ENCODE measurements at places on chromosomes 3 and 15.
A peak's percentile ranks its signal among the peaks of the same experiment; 100 is the strongest.

DNA sequence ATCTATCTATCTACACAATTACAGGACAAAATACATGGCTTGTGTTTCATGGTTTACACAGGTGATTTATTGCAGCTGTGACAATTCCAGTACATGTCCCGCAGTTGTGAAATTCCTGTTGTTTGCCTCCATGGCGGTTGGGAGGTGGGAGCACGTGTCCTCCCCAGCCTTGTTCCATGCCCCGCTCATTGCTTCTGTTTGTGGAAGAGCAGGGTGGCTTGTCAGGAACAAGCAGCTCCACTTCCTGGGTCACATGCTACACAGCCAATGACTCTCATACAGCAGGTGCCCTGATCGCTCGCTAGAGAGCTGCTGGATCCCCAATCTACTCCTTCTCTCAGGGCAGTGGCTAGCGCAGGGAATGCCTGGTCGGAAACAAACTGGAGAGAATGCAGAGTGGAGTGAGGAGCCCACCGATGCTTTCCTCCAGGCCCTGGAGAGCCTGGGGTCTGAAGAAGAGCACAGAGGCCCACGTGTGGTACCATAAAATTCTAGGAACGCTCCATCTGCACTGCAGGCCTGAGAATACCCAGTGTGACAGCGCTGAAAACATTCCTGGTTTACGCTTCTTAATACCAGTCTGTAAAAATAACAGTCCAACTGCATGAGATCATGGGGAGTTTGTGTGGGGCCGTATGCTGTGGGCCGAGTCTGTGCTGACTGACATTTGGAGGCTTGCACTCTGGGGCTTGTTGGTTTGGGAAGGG lies 270.6 kb upstream of the RGMA start:
- no peak for DNase-seq

DNA sequence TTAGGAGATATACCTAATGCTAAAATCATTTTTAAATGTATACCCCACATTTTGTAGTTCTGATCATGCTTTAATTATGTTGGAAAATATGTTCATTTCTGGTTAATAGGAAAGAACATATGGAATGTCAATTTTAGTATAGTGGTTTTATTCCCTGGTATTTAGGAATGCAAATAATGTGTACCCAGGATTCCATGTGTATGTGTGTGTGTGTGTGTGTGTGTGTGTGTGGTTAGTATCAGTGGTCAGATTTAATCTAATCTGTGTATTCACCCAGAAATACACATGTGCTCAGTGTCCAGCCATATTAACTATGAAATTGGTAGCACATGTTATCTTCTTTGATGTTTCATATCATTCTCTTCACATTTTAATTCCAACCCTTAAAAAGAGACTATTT lies 233.5 kb upstream of the DCBLD2 start:
- no peak for DNase-seq

DNA sequence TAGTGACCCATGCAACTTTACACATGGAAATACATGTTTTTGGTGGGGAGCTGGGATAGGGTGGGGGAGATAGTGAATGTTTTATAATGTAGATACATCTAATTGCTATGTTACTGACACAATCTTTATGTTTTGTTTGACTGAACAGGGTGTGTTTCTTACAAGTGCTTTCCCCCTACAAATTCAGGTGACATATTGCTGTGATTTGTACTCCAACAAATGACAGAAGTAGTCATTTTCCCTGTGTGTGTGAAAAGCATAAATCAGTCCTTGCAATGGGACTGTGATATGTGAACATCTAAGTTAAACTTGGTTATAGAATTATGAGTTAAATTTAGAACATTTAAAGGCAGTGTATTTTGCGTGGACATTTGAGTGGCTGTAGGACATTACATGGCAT lies 27.3 kb downstream of the OTOL1 start:
- DNase-seq: no peak

GRCh38 chr3:14428087-14429033 lies 26.0 kb downstream of the SLC6A6 start:
- DNase-seq: no peak

GRCh38 chr3:154981201-154981600 lies 98.9 kb upstream of the MME start:
- no peak for DNase-seq

DNA sequence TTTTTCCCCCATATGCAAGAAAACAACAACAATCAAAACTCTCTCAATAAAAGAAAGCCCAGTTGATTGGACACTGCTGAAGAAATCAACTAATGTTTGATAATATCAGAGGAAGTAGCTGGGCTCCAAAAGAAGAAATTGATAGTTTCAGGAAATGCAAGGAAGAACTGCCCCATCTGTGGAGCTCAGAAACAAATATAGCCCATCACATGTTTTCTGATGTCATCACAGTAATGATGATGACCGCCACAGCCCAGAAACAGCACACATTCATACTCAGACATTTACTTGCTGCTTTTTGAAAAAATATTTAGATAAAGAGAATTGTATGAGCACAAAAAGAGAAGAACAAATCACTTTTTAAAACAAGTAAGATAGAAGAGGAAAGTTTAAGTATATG lies 67.6 kb downstream of the GOLIM4 start:
- no peak for DNase-seq

GRCh38 chr3:119562307-119562961 lies 3.0 kb upstream of the CD80 start:
- no peak for DNase-seq

DNA sequence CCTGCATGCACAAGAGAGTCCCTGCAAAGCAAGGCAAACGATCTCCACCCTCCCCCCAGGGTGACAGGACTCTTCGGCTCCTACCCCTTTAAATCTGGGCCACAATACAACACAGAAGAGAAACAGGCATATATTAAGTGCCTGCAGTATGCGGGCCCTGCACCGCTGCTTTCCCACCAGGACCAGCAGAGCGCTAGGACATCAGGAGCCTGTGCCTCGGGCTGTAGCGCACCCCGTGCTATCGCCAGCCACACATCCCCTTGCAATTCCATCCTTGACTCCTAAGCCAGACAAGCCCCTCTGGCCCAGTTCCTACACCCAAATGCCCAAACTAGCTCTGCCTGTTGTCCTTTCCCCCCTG lies 4.1 kb downstream of the GALNT15 start:
- no peak for DNase-seq

GRCh38 chr15:25072857-25073476 lies 118.2 kb downstream of the SNRPN start:
- DNase-seq: no peak

DNA sequence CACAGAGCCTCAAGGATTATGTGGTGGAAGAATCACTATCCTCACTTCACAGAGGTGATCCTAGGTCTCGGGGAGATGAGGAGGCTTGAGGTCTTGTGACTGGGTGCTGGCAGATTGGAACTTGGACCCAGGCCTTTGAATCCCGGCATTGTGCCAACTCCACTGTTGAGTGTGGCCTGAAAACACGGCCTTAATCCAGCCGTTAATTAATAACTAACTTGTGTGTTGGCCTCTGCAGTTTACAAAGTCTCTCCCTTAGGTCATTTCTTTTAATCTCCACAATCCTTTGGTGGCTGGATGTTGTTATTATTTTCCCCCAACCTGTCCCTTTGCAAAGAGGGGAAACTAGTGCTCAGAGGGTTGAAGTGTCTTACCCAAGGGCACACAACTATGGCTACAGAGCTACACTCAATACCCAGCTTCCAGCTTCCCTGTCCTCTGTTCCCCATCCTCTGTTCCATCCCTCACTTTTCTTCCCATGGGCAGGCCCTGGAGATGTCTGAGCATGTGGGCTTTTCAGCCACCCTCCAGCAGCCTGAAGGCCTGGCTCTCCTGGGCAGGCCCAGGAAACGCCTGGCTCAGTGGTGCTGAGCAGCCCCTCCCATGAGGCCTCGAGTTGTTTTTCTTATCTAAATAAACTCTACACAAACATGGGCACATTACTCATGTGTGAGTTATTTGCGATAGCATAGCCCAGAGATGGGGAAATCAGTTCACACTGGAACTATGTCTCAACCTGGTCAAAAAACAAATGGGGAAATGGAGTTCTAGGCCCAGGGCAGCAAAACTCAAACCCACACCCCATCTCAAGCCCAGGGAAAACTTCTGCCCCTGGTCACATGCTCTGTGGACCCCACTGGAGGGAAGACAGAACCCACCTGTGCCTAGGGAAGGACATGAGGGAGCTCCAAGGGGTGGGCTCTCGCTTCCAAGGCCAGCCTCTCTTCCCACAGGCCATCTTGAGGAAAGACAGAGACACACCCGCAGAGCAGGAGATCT lies 16.8 kb upstream of the SMAD3 start:
- DNase-seq: peak; percentile 79

GRCh38 chr3:157429708-157430107 lies 6.9 kb upstream of the PTX3 start:
- DNase-seq: no peak

- no peak for DNase-seq
These were observed 120.2 kb downstream of the LRRC28 start for GRCh38 chr15:99371180-99372103.

DNA sequence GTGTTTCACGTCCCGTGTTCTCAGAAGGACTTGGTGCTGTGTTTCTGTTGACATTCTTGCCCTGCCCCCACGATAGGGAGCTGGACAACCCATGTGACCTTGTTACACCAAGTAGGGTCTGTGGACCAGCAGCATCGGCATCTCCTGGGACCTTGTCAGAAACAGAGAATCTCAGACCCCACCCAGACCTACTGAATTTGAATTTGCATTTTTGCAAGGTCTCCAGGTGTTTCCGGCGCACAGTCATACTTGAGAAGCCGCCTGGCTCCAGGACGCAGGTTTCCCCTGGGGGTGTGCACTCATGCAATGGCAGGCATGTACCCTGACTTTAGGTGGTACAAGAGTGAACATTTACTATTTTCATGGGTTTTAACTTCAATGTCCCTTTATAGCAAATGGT lies 117.9 kb downstream of the TLE3 start:
- no peak for DNase-seq

- DNase-seq: peak; percentile 76
These were observed 63.2 kb downstream of the HCN4 start for GRCh38 chr15:73305331-73306211.

DNA sequence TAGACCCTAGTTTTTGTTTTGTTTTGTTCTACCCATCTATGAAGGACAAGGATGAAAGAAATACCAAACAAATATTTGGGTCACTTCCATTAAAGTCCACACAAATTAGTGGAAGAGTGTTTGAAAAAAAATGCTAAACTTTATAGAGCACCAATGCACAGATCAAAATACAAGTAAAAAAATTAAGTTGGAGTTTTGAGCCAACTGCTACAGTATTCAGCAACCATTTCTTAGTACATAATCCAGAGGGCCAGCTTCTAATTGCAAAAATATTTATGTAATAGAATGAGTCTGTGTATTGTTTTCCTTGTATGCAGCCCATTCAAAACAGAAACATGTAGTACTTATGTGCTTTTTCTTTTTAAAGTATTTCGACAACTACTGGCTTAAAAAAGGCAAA lies 121.1 kb downstream of the CBLB start:
- DNase-seq: no peak

DNA sequence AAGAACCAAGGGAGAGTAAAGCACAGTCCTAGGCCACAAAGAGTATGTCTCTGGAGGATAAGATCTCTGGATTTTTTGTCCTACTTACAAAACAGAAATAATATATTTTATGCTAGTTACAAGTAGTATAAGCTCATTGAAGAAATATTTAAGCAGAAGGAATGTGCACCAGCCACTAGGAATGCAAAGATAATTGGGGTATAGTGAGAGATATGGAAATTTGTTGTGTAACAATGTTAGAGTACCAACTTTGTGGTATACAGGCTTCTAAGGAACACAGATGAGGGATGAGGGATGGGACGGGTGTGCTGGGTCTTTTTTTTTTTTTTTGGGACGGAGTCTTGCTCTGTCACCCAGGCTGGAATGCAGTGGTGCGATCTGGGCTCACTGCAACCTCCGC lies 26.5 kb downstream of the AKAP13 start:
- DNase-seq: peak; percentile 23

DNA sequence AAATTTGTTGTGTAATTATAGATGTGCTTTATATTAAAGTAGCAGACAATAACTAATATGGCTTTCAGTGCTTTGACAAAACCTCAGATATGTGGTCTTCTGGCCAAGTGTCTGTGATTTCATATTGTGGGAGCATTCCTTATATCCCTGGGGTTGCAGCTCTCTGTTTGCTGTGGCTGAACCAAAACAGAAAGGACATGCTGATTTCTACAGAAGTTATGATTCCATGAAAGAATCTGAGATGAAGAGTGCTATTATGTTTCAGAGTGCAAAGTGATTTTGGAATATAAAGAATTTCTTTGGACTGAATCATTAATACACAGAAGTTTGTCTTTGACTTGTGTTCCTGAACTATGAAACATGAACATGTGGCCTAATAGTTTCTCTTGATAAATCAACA lies 36.5 kb downstream of the CDV3 start:
- DNase-seq: no peak

GRCh38 chr15:79370716-79371115 lies 59.8 kb downstream of the TMED3 start:
- peak; percentile 31 for DNase-seq

DNA sequence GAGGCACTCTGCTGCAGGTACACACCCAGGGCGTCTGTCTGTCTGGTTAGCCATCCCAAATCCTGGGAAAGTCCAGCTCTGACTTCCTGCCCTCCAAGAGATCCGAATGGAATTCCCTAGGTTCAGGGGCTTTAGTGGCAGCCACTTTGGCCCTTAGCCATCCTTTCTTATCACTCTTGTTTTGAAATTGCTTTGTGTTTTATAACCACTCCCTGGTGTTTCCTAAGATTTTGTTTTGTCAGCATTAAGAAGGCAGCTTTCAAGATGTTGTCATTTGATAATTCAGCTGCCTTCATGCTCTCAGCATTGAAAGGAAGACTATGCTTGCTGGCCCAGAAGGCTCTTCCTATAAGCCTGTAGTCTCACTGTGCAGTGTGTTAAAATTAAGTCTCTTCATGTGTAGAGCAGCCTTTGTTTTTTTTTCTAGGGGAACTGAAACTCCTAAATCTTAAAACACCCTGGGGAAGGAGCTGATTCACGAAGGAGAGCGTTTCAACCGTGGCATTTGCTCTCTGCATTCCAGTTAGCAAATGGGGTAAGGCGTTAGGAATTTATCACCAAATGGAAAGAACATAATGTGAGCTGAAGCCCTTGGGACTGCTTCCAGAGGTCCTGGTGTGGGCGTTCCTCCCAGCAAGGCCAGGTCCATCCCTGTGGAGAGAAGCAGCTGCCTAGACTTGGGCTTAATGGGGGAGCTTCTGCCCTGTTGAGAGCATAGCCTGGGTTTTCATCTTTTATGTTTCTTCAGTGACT lies 14.2 kb upstream of the CLEC3B start:
- peak; percentile 84 for DNase-seq

GRCh38 chr15:58779554-58779953 lies 8.5 kb downstream of the MINDY2 start:
- no peak for DNase-seq

GRCh38 chr3:127923611-127924010 lies 8.6 kb downstream of the KBTBD12 start:
- DNase-seq: no peak

GRCh38 chr3:142777927-142778326 lies 54.1 kb downstream of the TRPC1 start:
- no peak for DNase-seq

GRCh38 chr3:47890828-47891612 lies 88.1 kb downstream of the DHX30 start:
- no peak for DNase-seq

- no peak for DNase-seq
These were observed 10.5 kb downstream of the SHF start for GRCh38 chr15:45177285-45177684.

GRCh38 chr15:92930776-92931175 lies 30.7 kb downstream of the CHD2 start:
- peak; percentile 47 for DNase-seq
